Upper lobe of left lung (tissue), 6 donors: ENCODE measurements at places on chromosomes 1 and 21. TPM values are rescaled to one million over a fixed set of nuclear protein-coding genes. Genes with fewer than 3 reads are reported as not detected.
A peak's percentile ranks its signal among the peaks of the same experiment; 100 is the strongest.

Gene CERS2
- total RNA-seq: 307 TPM

- DNase-seq: no peak
These were observed 8.7 kb downstream of the PTCH2 start for GRCh38 chr1:44834328-44834727.

Gene LCE2C
- not detected for total RNA-seq

Gene HHAT
- total RNA-seq: 6.3 TPM

Gene SSBP3
- total RNA-seq: 35.6 TPM

DNA sequence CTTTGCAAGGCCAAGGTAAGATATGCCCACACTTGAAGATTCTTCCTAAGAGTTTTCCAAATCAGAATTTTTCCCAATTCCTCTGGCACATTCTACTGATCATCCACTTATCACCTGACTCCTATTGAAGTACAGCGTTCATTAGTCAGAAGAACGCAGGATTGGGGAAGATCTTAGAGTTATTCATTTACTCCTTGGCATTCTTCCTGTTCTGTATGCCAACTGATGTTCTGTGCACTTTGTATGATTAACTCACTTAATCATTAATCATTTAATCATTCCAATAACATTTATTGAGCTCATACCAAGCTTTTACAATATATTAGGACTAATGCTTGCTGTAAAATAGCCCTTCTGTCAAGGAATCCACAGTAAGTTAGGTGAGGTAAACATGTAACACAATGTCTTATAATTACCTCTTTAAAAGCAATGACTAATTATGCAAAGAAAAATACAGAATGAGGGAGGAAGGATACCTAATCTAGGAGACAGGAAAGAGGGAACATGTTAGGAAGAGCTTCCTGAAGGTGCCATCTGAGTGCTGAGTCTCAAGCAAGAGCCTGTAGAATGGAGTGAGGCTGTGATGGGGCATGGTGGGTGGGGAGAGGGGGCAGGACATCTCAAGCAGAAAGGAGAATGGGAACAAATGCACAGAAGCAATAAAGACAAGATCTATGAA, 71.1 kb upstream of the DPT start:
- no peak for DNase-seq

Gene TTC34
- 2.6 TPM for total RNA-seq

- no peak for DNase-seq
These were observed 13.9 kb upstream of the SLC5A9 start for GRCh38 chr1:48208652-48209051.

- no peak for DNase-seq
These were observed 14.4 kb upstream of the ZFYVE9 start for GRCh38 chr1:52127181-52128180.

GRCh38 chr1:98048244-98048643, 127.4 kb upstream of the DPYD start:
- peak; percentile 90 for DNase-seq

- no peak for DNase-seq
These were observed 142.9 kb upstream of the COL6A1 start for GRCh38 chr21:45838634-45839033.

DNA sequence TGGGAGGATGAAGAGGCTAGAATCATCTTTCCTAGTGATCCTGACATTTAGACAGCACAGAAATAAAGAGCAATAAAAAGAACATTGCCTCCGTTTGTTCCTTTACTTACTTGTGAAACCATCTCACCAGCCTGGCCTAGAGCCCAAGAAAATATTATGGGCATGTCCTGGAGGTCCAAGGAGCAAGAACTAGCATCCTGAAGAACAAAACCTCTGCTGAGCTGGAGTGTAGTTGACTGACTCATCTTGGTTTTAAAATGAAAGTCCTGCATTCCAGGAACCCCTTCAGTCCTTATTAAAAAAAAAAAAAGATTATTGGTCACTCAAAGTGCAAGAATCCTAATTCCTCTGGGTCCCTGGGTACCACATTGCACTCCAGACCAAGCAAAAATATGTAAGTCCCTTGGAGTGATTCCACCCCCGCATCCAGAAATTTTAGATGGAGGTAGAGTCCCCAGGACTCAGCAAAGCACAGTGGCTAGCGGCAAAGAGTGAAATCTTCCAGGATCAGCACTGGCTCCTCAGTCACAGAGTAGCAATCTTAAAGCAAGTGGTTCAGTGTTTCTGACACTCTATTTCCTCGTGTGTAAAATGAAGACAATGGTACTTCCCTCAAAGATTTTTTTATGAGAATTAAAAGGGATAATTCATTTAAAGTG, 7.0 kb downstream of the SMCP start:
- DNase-seq: no peak

DNA sequence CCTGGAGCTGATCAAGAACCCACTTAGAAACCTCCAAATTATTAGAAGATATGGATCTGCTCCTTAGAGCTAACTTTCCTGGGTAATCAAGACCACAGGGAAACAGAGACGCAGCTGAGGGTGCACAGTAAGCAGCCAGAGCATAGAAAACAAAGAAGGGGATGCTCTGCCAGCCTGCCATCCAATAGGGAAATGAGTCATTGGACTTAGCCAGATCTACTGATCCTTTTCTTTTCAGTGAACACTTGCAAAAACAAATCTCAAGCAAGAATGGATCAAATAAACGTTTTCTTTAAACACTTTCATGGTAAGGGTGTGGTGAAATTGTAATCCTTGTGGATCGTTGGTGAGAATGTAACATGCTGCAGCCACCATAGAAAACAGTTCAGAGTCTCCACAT, 474.0 kb downstream of the LTN1 start:
- DNase-seq: no peak

Gene HPDL
- total RNA-seq: not detected

GRCh38 chr1:161198194-161198896, 509 bp downstream of the ADAMTS4 start:
- DNase-seq: peak; percentile 82

- no peak for DNase-seq
These were observed 563.5 kb downstream of the PTPRC start for GRCh38 chr1:199202331-199202730.

Gene FCRL5
- 0.22 TPM for total RNA-seq

DNA sequence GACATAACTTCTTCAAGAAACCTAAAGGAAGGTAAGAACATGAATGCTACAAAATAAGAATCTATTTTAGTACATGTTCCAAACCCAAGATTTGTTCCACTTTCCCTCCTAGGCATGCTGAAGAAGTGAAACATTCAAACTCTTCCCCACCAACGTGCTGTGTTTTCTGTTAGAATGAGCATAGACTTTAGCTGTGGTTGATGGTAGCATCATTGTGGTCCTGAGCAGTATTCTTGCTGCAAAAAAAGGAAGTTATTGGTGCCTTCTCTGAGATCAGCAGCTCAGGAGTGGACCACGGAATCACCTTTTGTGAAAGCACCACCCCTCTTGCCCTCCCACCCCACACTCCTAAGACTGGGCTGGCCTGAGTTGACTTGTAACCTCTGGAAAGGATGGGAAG, 100.4 kb upstream of the POGK start:
- DNase-seq: no peak

GRCh38 chr1:42239555-42239954, 75.0 kb upstream of the GUCA2A start:
- DNase-seq: no peak

GRCh38 chr1:220962031-220962751, 82.9 kb downstream of the HLX start:
- DNase-seq: no peak

GRCh38 chr21:25742900-25743299, 8.1 kb downstream of the GABPA start:
- no peak for DNase-seq

Gene ELAPOR1
- total RNA-seq: 23.6 TPM

Gene CFHR2
- 0.40 TPM for total RNA-seq

DNA sequence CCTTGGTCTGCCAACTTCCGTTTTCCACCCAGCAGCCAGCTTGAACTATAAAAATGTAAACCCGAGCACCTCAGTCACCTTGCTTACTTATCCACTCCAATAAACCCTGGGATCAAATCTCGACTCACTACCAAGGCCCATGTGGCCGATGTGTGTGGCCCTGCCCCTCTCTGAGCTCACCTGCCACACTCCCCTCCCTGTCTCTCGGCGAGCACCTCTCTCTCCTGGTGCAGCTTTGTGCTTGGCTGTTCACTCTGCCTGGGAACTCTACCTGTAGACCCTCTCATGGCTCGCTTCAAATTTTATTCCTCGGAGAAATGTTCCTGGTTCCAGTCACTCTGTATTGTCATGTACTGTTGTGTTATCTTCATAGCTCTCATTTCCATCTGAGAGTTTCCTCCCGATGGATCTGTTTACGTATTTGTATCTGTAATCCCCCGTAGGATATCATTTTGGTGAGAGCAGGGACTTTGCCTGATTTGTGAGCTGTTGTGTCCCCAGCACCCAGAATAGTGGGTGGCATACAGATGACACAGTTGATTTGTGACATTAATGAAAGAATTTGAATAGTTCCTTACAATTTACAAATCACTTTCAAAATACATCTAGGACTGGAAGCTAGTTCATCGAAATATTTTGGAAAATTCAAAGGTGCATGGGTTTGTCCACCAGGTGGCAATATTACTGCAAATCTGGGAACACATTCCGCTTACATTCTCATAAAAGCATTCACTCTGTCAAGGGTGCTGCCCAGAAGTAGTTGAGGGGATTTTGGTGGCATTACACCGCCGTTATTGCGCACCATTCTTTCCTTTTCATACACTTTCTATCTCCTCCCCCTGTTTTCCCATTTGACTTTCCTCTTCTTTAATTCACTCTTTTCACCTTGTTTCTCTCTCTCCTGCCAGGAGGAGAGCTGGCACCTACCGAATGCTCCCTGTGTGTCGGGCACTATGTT, 95.3 kb downstream of the ABCA4 start:
- no peak for DNase-seq

- no peak for DNase-seq
These were observed 334.9 kb upstream of the AJAP1 start for GRCh38 chr1:4319496-4319895.

GRCh38 chr1:115300087-115300876, 37.8 kb downstream of the NGF start:
- no peak for DNase-seq
